ENCODE measurements at places on chromosomes 4 and X.

DNA sequence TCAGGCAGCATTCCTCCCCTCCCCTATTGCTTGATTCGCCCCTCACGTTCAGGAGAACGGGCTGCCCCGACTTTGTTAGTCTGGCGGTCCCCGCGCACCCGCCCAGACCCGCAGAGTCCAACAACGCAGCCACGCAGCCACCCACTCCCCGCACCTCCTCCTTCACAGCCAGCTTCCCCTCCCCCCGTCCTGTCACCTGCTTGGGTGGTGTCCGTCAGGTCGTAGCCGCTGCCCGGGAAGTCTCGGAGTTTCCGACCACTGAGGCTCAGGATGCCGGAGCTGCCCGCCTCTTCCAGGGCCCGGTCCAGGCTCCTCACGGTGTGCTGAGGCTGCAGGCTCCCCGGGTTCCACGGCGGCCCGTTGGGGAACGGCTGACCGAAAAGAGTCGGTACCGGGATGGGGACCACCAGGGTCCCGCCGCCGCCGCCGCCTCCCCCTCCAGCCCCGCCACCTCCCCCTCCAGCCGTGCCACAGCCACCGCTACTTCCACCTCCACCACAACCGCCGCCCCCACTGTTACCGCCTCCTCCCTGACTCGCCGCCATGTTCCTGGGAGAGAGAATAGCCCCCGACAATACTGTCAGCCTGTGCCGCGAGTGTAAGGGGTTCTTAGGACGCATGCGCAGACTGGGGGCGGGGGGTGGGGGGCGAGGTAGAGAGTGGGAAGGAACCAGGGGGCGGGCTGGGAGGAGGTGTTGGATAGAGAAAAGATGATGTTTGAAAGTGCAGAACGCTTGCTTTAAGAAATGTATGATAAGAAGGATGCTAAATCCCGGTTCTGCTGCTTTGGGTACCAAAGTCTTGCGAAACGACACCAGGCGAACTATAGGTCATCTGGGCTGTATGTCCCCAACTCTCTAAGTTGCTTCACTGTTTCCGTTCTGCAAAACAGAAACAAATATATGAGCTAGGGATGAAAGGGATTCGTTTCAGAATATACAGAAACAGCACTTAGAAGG lies at the start of gene LRCH2:
Gene LRCH2, minus strand, starts transcription at position 600 of the 959 bp plus-strand sequence. Its CDS starts 55 bp downstream, at position 545.
- DNase-seq = no peak

- no peak for DNase-seq
These were observed 205.3 kb upstream of the GEMIN8 start for GRCh38 chrX:14235004-14235403.

GRCh38 chrX:8304668-8305067 lies 133.6 kb upstream of the VCX2 start:
- no peak for DNase-seq

DNA sequence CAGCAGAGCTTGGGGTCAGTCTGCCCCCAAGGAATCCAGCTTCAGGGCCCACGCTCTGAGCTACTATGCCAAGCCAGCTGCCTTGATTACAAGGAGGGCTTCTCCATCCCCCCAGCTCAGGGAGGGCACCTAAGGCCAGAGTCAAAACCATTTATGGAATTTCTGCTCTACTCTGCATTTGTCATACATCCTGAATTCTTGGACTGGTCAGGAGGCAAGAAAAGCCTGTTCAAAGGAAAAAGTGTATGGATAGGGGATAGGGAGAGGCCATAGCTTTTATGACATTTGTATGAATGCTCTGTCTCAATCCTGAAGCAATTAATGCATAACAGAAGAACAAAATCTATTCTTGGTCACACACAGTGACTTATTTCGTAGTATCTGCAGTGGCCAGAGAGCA lies 32.2 kb downstream of the EDNRA start:
- no peak for DNase-seq

DNA sequence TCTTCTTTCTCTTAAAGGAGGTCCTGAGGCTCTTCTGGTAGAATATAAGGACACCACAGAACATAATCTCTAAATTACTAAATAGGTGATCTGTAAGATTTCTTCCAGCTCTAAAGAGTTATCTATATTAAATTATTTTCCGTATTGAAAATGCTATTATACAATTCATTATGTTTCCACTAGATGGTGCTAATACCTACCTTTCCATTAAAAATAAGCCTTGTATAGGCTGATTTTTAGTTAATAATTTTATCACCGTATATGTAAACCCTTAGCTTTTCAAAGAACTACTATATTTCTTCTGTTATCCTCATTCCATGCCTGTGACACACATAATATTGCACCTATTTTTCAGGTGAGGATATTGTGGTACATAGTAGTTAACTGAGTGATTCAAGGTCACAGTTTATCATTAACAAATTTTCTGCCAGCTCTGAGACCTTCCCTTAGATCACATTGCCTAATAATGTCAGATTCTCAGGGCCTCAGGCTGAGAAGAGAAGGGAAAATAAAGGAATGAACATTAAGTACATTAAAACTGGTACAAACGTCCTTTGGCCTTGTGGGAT lies 138.8 kb downstream of the TEX11 start:
- no peak for DNase-seq

- DNase-seq = no peak
These were observed 564.2 kb upstream of the PITX2 start for GRCh38 chr4:111187108-111187507.

DNA sequence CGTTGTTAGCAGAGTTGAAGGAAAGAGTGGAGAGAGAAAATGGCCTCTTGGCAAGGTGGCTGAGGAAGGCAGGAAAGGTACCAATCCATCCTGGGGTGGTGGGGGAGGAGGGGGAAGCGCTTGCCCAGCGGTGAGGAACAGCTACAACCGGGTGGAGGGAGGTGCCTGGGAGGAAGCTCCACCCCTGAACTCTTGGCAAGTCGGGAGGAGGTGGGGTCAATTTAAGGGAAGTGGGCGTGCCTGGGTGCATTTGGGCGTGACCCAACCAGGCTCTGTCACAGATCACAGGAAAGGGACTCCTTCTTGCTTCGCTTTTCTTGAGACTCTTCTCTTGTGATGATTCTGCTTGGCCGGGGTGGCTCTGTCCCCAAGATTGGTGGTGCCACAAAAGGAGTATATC lies 41.7 kb downstream of the BCORL1 start:
- DNase-seq = peak; percentile 65

GRCh38 chrX:123175366-123176122 lies 8.5 kb upstream of the GRIA3 start:
- DNase-seq = no peak

DNA sequence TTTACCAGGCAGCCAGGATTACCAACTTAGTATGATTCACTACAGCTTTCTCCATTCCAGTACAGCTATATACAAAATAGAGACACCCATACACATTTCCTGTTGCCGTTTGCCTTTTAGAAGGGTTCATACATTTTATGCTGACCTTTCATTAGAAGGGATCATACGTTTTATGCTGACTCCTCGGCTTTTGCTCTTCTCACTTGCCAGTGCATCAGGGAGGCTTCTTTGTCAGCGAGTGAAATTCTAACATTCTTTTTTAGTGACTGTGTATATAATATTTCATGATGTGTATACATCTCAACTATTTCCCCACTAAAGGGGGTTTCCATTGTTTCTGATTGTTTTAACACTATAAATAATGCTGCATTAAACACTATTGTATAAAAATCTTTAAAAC lies 552.6 kb downstream of the TRIML1 start:
- DNase-seq = no peak

Measured in NCI-H1436 (cell line).